KBM-7 (cell line): ENCODE measurements at places on chromosomes 11 and 22.
A peak's percentile ranks its signal among the peaks of the same experiment; 100 is the strongest.

DNA sequence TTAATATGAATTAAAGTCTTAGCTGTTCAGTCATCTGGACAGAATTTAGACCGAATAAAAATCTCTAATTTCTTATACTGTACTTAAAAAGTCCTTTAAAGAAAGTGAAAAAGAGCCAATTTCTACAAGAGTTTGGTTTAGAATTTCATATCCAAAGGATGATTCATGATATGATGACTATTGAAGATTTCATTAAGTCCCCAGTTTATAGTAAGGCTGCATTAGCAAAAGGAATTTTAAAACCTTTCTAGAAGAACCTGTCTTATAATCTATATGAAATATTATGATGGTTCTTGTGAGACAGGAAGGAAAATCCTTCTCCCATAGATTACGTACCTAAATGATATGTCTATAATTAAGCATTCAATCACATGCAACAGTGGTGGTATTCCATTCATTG lies 34.8 kb downstream of the TSG101 start:
- DNase-seq, result no peak

GRCh38 chr11:57484141-57484710 lies 23.9 kb downstream of the RTN4RL2 start:
- peak; percentile 84 for DNase-seq

DNA sequence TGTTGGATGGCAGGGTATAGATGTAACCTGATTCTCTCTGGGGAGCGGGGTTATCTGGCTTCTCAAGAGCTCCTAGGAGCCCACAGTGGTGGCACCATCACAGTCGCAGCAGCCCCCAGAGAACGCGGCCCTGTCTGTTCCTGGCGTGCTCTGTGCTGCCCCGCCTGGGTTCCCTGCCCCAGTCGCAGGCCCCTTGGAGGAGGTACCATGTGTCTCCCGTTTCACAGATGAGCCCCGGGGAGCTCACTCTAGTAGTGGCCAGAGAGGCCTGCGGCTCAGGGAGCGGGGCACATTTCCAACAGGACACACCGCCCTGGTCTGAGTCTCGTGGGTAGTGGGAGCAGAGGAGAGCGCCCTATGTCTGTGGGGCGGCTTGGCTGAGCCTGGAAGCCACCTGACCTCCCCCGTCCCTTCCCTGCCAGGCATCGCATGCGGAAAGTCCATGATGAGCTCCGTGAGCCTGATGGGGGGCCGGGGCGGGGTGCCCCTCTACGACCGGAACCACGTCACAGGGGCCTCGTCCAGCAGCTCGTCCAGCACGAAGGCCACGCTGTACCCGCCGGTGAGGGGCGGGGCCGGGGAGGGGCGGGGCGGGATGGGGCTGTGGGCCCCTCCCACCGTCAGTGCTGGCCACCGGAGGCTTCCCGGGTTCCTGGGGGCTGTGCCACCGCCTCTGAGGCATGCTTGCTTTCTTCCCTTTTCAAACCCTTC lies 21.0 kb upstream of the PPP6R3 start:
- DNase-seq, result no peak

- no peak for DNase-seq
These were observed 6.8 kb downstream of the SC5D start for GRCh38 chr11:121299417-121299816.

DNA sequence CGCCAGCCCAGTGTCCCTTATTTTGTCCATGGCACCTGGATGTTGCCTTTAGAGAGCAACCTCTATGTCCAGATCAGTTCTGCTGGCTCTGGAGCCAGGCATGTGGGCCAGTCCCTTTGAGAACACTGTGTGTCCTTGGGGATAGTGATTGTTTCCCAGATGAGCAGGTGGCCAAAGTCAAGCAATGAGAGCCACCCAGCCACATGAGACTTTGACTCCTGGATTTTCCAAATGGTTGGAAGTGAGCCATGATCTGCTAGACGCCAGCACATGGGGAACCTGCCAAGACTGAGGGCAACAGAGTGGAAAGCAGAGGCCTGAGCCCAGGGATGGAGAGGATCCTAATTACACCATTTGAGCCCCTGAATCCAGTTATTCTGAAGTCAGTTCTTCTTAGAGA lies 479.8 kb downstream of the OPCML start:
- no peak for DNase-seq

- no peak for DNase-seq
These were observed 19.5 kb downstream of the TXN2 start for GRCh38 chr22:36461665-36462649.

DNA sequence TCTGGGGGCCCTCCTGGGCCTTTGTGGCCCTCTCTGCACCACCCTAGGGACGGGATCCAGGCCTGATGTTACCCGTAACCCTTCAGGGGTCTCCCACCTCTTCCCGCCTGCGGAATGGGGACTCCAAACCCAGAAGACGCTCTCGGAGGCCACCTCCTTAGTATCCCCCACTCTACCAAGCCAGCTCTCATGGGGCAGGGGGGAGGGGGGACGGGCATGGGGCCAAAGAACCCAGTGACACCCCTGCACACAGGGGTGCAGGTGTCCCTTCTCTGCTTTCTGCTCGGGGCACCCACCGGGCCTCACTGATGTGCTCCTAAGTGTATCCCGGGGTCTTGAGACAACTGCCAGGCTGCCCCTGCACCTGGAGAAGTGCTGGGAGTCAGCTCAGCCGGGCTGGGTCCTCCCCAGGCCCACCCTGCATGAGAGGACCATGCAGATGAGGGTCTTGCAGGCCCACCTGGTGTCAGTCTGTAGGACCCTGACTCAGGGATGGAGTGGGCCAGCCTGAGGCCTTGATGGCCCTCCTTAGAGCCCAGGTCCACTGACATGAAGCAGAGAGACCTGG lies 176.9 kb downstream of the IGLL1 start:
- no peak for DNase-seq

GRCh38 chr22:50018608-50019285 lies 6.2 kb upstream of the IL17REL start:
- DNase-seq, result no peak

- DNase-seq, result peak; percentile 55
These were observed 26.6 kb upstream of the IL10RA start for GRCh38 chr11:117959438-117960149.

- no peak for DNase-seq
These were observed 41.4 kb upstream of the PCF11 start for GRCh38 chr11:83115551-83115950.

DNA sequence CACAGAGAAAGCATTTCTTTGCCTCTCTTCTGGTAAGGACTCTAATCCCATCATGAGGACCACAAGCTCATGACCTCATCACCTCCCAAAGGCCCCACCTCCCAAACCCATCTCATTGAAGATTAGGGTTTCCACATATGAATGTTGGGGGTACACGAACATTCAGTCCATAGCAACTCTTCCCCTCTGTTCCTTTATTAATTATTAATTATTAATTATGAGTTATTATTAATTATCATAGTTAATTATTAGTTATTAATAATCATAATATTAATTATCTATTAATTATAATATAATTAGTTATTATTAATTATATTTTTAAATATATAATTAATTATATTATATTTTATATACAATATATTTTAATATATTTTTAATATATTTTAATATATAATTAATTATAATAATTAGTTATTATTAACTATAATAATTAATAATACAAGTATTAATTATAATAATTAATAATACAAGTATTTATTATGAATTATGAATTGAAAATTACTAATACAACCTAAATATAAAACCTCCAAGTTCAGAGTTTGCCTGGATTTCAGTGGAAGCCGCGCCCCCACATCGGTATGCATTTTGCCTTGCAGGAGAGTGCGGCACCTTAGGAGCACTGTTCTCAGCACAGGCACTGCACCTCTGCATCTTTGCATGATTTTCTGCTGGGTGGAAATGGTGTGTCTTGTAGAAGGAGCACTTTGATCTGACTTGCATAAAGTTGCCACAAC lies 128.0 kb upstream of the FGF3 start:
- no peak for DNase-seq

DNA sequence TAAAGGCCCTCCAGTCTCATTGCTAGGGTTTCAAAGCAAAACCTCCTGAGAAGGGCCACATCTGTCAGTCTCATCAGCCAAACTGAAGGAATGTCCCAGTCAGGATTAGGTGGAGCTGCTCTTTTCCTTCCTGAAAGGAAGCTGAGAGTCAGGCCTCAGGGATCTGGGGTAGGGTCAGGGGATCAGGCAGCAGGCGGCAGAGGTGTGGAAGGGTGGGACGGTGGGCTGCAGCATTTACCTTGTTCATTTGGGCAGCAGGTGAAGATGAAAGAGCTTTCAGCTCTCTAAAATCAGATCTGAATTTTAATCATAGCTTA lies 17.8 kb downstream of the CD82 start:
- no peak for DNase-seq

GRCh38 chr22:49659924-49660315 lies 167.8 kb downstream of the BRD1 start:
- DNase-seq, result no peak

DNA sequence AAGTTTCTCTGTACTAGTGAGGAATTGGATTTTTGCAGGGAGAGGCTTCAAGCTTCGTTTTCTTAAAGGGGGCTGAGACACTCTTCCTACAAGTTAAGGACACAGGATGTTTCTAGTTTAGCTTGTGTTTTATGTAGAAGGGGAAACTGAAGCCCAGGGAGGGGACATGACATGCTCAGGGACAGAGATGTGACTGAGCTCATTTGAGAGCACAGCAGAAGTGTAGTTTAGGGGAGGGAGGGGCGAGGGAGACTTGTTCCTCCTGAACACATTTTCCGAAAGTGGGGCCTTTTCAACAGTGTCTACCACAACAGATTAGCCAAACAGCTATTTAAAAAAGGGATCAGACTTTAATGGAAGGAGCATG lies 148.1 kb downstream of the FBXO7 start:
- DNase-seq, result no peak

- no peak for DNase-seq
These were observed 15.9 kb upstream of the OR6M1 start for GRCh38 chr11:123822032-123822431.

- DNase-seq, result peak; percentile 72
These were observed 125.8 kb downstream of the MICAL2 start for GRCh38 chr11:12235947-12236743.

- no peak for DNase-seq
These were observed 10.5 kb downstream of the GTF2H1 start for GRCh38 chr11:18332891-18333290.
